Cortex of kidney (tissue), 1 donor: ENCODE measurements at places on chromosomes 2 and 18.

GRCh38 chr2:115560666-115561065 is 1118.2 kb downstream of the DPP10 start:
- DNase-seq = no peak

DNA sequence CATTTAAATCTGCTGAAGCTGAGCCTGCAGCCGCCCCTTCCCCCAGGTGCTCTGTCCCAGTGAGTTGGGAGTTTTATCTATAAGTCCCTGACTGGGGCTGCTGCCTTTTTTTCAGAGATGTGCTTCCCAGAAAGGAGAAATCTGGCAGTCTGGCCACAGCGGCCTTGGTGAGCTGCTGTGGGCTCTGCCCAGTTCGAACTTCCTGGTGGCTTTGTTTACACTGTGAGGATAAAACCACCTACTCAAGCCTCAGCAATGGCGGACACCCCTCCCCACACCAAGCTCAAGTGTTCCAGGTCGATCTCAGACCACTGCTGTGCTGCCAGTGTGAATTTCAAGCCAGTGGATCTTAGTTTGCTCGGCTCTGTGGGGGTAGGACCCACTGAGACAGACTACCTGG is 97.3 kb downstream of the ACAA2 start:
- DNase-seq = no peak

DNA sequence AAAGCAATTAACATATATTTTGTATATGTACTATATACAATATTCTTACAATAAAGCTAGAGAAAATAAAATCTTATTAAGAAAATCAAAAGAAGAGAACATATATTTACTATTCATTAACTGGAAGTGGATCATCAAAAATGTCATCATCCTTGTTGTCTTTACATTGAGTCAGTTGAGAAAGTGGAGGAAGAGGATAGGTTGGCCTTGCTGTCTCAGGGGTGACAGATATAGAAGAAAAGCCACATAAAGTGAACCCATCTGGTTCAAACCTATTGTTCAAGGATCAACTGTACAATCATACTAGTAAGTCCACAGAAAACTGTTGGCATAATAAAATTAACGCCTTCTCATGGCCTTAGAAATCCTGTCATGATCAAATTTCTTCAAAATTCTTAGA is 26.6 kb downstream of the SESTD1 start:
- DNase-seq = no peak

- DNase-seq = no peak
These were observed 154.6 kb downstream of the ANKRD36 start for GRCh38 chr2:97267411-97268074.

GRCh38 chr2:76980067-76980787 is 541.9 kb downstream of the LRRTM4 start:
- no peak for DNase-seq

DNA sequence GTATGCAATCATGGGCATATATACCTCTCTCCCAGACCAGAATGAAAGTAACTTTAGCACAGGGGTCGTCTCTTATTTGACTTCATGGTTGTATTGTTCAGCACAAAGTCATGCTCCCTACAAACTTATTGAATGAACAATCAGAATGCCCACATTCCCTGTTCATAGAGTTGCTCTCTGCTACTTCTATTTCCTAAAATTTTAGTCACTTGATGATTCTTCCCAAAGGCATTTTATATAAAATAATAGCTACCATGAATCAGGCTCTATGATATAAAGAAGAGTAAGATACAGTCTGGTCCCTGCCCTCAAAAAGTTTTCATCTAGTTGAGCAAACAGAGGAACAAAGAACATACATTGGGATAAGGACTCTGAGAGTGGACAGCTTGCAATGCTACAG is 162.2 kb downstream of the SLC39A10 start:
- DNase-seq = no peak

- no peak for DNase-seq
These were observed 49.7 kb upstream of the CDC42EP3 start for GRCh38 chr2:37721201-37721560.

DNA sequence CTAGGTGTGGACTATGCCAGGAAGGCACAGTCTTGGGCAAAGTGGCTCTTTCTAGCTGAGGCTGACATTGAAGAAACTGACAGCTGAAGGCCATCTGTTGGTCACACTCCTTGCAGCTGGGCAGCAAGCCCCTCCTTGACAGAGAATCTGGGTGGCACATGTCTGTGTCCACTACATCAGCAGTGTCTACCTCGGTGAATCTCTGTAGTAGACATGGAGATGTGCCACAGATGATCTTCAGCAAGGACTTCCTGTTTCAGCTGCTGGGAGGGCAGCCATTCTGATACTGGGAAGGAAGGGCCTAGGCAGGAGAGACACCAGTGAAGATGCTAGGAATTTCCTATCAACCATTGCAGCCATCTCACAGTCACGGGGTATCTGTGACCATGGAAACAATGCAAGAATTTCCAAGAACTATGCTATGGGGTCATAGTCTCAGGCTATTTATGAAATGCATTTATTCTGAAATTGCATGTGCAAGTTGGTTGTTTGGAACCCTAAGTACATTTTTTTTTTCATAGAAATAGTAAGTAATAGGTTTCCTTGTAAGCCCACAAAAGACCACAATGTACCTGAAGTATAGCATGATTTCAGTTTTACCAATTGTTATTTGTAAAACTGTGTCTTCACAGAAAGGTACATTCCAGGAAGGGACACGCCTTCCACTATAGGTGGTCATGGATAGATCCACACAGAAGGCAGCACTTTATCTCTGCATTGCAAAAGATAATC is 63.8 kb upstream of the DARS1 start:
- no peak for DNase-seq

DNA sequence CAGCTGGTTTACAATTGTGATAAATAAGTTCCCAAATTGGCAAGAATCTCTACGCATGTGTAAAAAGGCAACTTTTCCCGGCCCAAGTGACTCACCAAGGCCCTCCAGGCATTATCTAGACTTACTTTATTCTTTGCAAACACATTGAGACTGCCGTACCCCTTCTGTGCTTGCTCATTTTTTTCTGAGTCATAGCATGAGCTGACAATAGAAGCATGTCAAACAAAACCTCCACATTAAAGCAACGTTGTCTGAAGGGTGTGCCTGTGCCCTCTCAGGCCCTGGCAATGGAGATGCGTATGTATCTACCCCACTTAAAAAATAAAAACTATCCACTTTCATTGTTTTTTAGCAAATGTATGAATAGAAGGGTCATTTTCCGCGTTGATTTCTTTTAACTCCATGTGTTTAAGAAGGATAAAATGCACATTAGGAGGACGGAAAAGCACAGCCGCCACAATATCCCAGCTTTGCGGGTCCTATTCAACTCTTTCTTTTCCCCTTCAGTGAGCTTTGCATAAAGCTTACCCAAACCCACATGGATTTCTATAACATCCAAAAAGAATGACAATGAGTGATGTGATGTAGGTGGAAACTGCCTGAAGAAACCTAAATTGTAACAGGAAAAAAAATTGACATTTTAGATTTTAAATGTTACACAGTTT is 298.2 kb downstream of the CDCA7 start:
- DNase-seq = no peak

- DNase-seq = no peak
These were observed 61.2 kb upstream of the MRPS9 start for GRCh38 chr2:104976603-104977120.

DNA sequence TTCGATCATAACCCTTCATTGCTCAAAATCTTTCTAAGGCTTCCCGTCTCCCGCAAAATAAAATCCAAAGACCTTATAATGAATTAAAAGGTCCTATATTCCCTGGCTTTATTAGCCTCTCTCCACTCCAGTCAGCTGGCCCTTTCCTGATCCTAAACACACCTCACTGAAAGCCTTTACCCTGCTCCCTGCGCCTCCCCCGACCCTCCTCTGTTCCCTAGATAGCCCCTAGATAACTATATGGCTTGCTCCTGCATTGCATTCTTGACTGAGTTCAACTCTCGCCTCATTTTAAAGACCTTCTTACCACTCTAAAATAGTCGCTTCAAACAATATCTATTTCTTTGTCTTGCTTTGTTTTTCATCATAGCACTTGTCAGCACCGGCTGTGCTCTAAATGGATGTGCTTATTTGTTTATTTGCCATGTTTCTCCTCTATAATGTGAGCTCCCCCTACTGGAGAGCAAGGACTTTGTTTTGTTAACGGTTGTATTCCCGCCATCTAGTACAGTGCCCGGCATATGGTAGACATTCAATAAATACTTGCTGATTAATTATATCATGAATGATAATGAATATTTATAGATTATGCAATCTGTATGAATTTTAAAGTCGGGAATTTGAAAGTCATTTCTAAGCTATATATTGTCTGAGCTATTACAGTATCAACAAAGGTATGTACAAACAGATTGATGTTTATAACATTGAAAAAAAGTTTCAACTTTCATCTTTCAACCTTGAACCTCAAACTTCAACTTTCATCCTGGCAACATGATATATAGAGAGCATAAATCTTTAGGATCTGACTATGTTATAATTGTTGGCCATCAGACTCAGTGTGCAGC is 32.4 kb upstream of the VIT start:
- DNase-seq = no peak

DNA sequence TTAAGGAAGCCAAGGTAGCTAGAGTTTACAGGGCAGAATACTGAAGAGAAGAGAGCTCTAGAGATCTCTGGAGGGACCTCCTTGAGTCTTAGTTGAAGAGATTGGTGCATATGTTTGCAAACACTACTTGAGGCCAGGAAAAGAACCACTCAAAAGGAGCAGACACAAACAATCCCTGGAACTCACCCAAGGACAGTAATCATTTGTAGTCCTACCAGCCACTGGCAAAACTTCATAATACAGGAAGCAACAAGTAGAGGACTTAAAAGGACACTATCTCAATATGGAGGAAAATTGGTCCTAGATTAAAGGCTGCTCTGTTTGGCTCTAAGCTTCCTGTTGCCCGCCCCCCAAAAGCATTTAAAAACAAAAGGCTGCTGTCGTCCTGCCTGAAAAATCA is 46.9 kb upstream of the UBXN4 start:
- no peak for DNase-seq

DNA sequence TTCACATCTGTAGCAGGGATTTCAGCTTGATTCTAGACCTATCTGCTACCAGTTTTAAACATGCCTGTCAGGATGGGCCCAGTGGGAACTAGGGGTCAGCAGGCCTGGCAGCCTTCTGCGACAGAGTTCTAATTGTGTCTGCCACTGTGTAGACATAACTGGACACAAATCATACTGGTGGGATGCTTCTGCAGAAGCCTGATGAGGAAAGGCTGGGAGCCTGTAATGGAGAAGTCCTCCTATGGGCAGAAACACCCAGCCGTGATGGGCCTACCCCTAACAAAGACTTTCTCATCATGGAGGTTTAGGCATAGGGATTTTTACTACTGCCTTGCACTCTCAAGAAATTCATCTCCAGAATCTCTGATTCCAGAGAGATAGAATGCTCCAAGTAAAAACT is 166.9 kb downstream of the PDE11A start:
- DNase-seq = no peak

GRCh38 chr18:49884465-49884864 is 71.1 kb upstream of the ACAA2 start:
- DNase-seq = no peak

DNA sequence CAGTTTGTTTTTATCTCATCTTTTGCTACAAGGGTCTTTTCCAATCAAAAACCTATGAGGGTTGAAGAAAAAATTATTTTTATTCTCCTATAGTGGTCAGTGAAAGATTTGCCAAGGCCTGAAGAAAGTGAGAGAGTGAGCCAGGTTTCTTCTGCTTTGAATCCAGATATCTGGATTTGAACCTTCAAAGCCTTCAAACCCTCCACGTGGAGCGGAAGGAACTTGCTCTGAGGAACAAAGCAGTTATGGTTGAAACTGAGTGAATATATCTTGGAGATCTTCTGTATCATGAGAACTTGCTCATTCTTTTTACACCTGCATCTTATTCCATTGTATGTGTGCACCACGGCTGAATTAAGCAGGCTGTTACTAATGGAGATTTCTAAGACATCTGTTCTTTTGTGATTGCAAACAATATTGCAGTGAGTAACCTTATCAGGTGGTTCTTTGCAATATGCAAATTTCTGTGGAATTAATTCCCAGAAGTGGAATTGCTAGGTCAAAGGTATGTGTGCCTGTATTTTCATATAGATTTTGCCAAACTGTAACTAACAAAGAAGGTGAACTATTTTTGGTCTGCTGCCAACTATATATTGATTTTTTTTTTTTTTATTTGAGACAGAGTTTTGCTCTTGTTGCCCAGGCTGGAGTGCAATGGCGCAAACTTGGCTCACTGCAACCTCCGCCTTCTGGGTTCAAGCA is 147.9 kb downstream of the B3GNT2 start:
- DNase-seq = no peak
